Activated T-helper 1 cell treated with anti-CD3 and anti-CD28 coated beads, Interleukin-12 subunit alpha, Interleukin-12 subunit beta, Interleukin-2, Interleukin-4 antibody, amounts not matched to agents 30 ng/mL and 10 ng/mL and 1 ng/mL, durations not matched to agents 14 hours and 24 hours and 36 hours (primary cell): ENCODE measurements at places on chromosomes 4 and X. TPM values are rescaled to one million over a fixed set of nuclear protein-coding genes. Genes with fewer than 3 reads are reported as not detected.

SERTM2 gene
- not detected in 2 replicates for total RNA-seq

EREG gene
- not detected in 2 replicates for total RNA-seq

BMX gene
- not detected in 2 replicates for total RNA-seq

GLOD5 gene
- total RNA-seq, result not detected in 2 replicates

PPP2R2C gene
- not detected in 2 replicates for total RNA-seq

TMSB15B gene
- total RNA-seq, result 8.6 and 8.9 TPM in 2 replicates

RPL34 gene
- 1,258 and 1,304 TPM in 2 replicates for total RNA-seq

MTNR1A gene
- not detected in 2 replicates for total RNA-seq

HSPA4L gene
- total RNA-seq, result 2.5 and 3.8 TPM in 2 replicates

ABCG2 gene
- total RNA-seq, result 0.34 TPM in 2 replicates

MAML3 gene
- 0.32 and 0.47 TPM in 2 replicates for total RNA-seq

PHOX2B gene
- not detected in 2 replicates for total RNA-seq

KCNE5 gene
- 0.52 and 0.81 TPM in 2 replicates for total RNA-seq

GAB1 gene
- 0.66 and 1.4 TPM in 2 replicates for total RNA-seq

ARHGAP36 gene
- not detected in 2 replicates for total RNA-seq

NEIL3 gene
- total RNA-seq, result 12.9 and 13.6 TPM in 2 replicates
